Putamen (tissue), 1 donor: ENCODE measurements at places on chromosomes 11 and 22.

- DNase-seq, result no peak
Observed at GRCh38 chr11:71327156-71328085, 75.0 kb upstream of the SHANK2 start.

GRCh38 chr11:124877910-124878758 is 12.9 kb downstream of the ROBO3 start:
- DNase-seq, result no peak

GRCh38 chr11:10414181-10414580 is 40.9 kb upstream of the AMPD3 start:
- DNase-seq, result no peak

GRCh38 chr22:36331912-36332622 is 55.7 kb downstream of the MYH9 start:
- DNase-seq, result no peak
